ENCODE measurements at places on chromosomes 7 and 10.
A peak's percentile ranks its signal among the peaks of the same experiment; 100 is the strongest.

GRCh38 chr10:20466731-20467130 lies 430.4 kb downstream of the NEBL start:
- DNase-seq, result no peak

DNA sequence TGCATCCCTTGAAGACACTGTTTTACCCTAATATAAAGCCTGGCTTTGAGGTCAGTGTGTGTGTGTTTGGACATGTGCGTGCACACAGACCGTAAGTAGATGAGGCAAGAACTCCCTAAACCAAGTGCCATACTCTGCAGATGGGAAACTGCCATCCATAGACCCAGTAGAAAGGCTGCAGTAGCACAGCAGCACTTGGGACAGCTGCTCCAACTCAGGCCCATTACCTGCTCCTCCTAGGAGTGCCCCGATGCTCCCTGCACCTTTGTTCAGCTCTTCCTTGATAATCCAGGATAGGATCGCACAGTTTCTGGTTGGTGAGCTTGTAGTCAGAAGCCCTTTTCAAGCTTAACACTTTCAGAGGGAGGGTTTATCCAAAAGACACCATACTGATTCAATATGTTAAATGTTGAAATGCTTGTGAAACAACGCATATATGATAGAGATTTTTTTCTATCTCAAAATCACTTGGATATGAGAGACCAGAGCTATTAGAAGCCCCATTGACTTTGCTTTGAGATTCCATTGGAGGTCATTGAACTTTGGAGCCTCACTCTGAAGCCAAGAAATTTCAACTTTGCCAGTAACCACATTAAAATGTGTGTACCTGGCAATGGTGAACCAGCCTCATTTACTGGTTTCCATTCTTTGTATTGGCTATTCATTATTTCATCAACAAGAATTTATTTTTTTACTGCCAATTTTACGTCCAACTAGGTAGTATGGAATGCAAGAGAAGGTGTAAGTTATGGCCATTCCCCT lies 757.0 kb upstream of the GALNT17 start:
- DNase-seq, result no peak

- no peak for DNase-seq
Measured at GRCh38 chr7:27175626-27176523, 1.8 kb upstream of the HOXA10 start.

DNA sequence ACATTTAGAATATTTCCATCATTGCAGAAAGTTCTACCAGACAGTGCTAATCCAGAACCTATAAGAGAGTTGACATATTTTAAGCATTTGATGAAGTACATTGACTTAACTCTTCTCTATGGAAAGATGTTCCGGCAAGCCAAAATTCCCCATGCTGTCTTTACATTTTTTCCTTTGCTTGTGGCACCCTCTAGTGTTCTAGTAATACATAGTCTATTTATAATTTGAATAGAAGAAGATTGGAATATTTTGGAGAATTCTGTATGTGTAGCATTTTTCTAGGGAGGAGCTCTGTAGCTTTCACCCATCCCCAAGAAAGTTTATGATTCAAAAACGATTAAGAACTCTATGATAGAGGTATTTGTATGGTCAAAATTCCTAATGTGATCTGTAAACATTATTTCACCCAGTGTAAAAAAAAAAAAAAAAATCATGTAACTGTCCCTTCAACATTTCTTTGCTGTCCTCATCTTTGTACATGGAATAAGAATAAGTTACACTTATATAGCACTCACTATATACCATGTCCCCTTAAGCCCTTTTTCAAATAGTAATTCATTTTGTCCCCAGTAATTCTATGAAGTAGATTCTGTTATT lies 33.2 kb downstream of the NRF1 start:
- DNase-seq, result peak; percentile 29

DNA sequence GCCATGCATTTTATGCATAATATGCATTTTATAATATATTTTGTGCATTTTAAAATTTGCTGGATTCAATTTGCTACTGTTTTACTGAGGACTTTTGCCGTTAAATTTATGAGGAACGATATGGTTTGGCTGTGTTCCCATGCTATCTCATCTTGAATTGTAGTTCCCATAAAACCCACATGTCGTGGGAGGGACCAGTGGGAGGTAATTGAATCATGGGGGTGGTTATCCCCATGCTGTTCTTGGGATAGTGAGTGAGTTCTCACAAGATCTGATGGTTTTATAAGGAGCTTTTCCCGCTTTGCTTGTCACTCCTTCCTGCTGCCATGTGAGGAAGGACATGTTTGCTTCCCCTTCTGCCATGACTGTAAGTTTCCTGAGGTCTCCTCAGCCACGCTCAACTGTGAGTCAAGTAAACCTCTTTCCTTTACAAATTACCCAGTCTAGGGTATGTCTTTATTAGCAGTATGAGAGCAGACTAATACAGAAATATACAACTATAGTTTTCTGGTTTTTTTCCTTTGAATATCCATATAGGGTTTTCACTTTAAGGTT lies 201.4 kb upstream of the SH2B2 start:
- DNase-seq, result no peak

- no peak for DNase-seq
Measured at GRCh38 chr7:30470771-30471170, 7.8 kb downstream of the NOD1 start.

GRCh38 chr7:123640583-123640982 lies 15.1 kb upstream of the LMOD2 start:
- DNase-seq, result no peak

- DNase-seq, result no peak
Measured at GRCh38 chr10:32340596-32341180, 6.3 kb downstream of the EPC1 start.

GRCh38 chr7:132861940-132862554 lies 219.8 kb downstream of the CHCHD3 start:
- no peak for DNase-seq

DNA sequence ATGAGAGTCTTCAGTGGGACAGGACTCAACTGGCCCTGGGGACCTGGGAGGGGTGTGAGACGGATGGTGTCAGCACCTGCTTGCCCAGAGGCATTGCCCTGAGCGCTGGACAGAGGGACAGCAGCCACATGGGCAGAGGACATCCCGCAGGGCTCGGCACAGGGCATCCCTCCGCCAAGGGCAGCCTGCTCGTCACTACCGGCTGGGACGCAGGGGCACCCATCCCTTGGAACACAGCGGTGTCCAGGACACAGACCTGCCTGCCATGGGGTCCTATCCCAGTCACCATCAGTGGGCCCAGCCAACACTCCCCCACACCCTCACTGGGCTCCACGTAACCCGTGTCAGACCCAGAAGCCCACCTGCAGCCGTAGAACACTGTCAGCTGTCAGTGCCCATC lies 109.3 kb downstream of the LARP4B start:
- DNase-seq, result no peak

DNA sequence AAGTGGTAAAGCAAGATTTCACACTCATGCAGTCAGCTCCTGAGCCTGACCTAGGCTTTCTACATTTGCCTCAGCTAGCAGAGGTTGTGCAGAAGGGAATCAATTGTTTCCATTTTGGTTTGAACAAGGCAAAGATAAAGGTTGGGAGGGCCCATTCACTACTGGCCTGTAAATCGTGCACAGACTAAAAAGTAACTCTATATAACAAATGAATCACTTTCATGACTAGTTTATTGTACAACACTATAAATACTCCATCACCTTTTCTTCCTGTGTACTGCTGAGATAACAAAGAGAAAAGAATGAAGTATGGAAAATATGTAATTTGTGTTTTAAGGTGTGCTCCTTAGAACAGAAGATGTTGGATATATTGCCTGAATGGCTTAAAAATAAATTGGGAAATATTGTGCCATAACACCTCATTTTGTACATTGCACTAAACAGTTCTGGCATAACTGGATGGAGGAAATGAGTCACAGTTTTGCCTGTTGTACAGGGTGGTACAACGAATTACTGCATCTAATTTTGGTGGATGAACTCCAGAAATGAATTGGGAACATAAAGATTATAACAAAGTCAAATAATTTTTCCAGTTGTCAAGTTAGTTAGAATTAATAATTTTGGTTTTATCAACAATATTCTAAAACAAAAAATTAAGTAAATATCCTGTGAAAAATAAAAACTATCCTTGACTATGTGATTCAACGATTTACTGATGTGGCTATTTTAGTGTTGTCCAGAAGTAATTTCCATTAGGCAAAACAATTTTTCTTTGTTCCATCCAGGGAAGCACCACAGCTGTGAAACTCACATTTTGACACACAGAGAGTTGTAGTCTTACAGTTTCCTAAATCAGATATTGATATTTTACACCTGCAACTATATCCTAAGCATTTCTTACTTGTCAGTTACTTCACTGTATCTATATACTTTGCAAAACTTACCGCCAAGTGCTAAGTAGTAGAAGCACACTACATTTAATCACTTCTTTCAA lies 18.0 kb downstream of the SEMA3C start:
- DNase-seq, result no peak

GRCh38 chr10:95537542-95537927 lies 23.6 kb downstream of the SORBS1 start:
- DNase-seq, result no peak

DNA sequence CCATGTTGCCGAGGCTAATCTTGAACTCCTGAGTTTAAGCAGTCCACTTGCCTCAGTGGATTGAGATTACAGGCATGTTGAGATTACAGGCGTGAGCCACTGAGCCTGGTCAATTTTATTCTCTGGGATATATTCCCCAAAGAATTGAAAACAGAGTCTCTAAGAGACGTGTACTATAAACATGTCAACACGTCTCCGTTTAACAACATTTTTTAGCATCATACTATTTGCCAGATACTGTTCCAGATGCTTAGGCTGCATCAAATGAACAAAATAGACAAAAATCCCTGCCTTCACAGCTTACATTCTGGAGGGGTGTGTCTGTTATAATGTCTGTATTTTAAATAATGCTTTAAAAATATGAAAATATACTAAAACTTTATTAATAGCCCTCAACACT lies 54.1 kb upstream of the PRKG1 start:
- no peak for DNase-seq

GRCh38 chr10:14698111-14698828 lies 76.4 kb downstream of the FAM107B start:
- no peak for DNase-seq

GRCh38 chr7:104625956-104626355 lies 297.6 kb downstream of the LHFPL3 start:
- DNase-seq, result no peak

DNA sequence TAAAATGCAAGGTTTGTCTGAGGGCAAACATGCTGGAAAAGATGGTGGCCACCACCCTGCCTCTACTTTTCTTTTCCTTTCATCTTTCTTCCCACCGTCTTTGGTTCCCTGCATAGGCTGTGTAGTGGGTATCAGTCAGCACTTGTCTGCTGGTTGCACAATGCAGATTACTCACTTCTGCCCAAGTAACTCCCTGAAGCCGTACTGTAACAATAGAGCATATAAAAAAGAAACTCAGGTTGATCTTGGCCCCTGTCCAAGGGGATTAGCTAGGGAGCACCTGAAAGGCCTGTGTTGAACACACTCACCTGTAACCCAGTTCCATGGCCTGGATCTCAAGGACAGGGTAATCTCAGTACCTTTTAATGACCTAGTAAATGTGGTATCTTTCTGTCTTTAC lies 533.0 kb upstream of the GALNT17 start:
- DNase-seq, result no peak

GRCh38 chr10:27531336-27531847 lies 27.3 kb downstream of the RAB18 start:
- DNase-seq, result peak; percentile 7

- DNase-seq, result no peak
Measured at GRCh38 chr10:5806745-5807144, 6.5 kb downstream of the GDI2 start.

DNA sequence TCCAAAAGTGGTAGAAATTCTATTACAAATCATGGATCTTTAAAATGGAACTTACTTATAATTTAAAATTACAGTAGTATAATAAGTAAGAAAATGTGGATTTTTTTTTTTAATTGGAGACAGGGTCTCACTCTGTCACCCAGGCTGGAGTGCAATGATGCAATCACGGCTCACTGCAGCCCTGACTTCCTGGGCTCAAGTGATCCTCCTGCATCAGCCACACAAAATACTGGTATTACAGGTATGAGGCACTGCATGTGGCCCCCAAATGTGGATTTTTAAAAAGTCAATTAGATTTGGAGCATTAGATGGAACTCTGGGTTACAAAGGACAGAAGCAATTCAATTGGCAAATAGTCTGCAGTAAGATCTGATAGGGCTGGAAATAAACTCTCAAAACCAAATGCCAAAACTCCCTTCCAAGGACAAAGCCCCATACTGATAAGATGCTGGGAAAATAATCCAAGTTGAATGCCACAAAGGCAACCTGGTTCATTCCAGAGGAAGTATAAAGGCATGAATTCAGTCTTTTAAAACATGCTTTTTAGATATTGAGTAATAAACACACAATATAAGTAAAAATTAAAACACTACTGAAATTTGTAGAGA lies 294.2 kb downstream of the ZNF248 start:
- no peak for DNase-seq

DNA sequence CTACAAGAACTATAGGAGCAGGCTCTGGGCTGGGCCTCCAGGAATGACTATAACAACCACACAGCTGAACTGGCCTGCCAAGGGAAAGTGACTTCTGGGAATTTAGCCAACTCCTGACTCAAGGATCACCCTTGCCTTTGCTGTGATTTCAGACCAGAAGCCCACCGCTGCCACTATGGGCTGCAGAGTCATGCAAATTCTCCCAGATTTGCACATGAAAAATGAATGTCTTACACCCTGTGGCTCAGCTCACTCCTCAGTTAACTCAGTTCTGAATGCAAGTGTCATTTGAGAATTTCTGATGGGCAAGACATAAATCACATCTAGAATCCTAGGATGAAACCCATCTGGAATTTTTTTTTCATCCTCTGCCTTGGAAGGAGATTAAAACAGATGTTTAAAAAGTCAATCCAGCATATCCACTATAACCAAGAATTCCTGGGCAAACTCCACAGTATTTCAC lies 186.5 kb upstream of the BET1 start:
- no peak for DNase-seq

DNA sequence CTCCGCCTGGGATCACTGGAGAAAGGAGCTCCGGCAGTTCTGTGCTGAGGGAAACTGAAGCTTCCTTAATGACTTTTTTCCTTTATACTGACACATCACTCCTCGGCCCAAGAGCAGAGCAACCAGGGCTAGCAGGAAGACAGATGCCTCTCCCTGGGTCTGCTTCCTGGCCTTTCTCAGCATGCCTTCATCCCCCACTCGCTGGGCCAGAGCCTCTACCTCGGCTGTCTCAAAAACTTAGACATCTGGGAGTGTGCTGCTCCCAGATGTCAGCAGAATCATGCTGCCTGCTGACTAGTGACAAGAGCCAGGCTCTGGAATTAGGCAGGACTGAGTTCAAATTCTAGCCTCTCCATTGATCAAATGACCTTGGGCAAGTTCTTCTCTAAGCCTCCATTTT lies 24.4 kb upstream of the LRRC4 start:
- no peak for DNase-seq

DNA sequence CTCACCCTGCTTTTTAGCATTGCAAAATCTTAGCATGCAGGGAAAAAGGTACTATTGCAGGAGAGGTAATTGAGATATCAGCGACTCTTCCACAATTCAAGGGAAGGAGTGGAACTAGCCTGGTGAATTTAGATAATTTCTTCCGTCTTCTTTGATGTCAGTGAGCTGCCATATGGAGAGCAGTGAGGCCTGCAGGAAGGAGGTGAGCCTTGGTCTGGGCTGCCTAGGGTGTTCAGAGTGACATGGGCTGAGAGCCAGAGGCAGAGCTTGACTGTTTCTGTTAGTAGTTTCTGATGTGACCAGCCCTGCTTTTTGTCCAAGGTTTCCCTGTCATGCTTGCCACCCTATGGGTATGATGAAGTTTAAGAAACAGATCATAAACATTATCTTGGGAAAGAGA lies 28.6 kb downstream of the KAT6B start:
- DNase-seq, result no peak

- DNase-seq, result no peak
Measured at GRCh38 chr10:100987685-100988049, 324 bp downstream of the TWNK start.
